ENCODE measurements at places on chromosomes 4 and X.
A peak's percentile ranks its signal among the peaks of the same experiment; 100 is the strongest.

DNA sequence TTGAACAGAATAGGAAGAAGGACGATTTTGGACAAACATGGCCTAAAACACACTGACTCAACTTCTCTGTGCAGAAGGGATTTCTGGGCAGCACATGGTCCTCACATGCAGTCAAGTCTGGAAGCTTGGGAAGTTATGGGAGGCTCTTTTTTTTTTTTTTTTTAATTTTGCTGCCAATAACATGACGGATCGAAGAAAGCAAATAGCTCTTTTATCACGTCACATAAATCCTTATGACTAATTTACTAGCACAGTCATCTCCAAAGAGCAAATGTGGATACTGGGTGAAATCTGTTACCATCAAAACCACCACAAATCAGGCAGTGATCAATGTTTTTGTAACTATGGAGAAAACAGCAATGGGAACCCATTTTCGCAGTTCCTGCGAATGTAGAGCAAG lies 193.3 kb upstream of the FAM9B start:
- DNase-seq: no peak

- no peak for DNase-seq
These were observed 152.2 kb upstream of the PPARGC1A start for GRCh38 chr4:24042094-24042493.

GRCh38 chrX:107738272-107738671 lies 37.3 kb downstream of the TSC22D3 start:
- DNase-seq: peak; percentile 71

GRCh38 chr4:17236686-17237085 lies 275.2 kb downstream of the QDPR start:
- no peak for DNase-seq

GRCh38 chr4:98802770-98803198 lies 126.1 kb downstream of the EIF4E start:
- DNase-seq: no peak

GRCh38 chr4:7785017-7785416 lies 154.6 kb downstream of the AFAP1 start:
- no peak for DNase-seq

DNA sequence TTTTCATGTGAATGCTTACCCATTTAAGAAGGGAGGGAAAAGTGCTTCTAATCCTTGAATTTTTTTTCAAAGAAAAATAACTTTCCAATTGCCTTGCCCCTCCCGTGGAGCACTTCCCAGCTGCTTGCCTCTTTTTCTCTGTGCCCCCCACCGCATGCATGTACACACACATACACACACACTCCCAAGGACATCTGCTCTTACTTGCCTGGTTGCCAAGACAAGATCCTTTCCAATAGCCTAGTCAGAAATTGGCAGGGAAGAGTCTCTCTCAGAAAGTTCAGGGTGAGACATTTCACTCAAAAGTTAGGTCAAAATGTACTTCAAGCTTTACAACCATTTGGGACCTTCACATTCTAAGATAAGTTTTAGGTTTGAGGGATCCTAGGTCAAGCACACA lies 10.9 kb downstream of the HHIP start:
- DNase-seq: no peak

DNA sequence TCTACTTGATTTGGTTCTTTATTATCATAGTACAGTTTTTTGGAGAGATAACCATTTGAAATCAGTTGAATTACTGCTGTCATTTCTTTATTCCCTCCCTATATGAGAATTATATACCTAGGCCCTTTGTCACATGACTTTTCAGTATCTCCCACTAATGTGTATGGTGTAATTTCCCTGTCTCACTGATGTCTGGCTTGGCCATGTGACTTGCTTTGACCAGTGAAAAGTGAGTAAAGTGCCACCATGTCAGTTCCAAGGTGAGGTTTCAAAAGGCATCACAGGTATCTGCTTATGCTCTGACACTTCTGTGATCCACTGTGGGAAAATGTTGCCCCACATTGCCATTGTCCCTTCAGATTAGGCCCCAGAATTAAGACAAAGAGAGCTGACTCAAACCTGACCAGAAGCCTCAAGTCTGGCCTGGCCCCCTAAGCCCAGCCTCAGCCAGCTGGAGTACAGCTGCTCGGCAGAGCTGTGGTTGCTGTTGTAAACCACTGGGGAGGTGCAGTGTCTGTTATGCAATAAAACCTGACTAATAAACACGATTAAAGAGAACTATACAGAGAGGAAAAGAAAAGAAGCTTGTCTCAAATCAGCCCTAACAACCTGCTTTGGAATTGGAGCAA lies 27.5 kb downstream of the SETD7 start:
- DNase-seq: no peak

DNA sequence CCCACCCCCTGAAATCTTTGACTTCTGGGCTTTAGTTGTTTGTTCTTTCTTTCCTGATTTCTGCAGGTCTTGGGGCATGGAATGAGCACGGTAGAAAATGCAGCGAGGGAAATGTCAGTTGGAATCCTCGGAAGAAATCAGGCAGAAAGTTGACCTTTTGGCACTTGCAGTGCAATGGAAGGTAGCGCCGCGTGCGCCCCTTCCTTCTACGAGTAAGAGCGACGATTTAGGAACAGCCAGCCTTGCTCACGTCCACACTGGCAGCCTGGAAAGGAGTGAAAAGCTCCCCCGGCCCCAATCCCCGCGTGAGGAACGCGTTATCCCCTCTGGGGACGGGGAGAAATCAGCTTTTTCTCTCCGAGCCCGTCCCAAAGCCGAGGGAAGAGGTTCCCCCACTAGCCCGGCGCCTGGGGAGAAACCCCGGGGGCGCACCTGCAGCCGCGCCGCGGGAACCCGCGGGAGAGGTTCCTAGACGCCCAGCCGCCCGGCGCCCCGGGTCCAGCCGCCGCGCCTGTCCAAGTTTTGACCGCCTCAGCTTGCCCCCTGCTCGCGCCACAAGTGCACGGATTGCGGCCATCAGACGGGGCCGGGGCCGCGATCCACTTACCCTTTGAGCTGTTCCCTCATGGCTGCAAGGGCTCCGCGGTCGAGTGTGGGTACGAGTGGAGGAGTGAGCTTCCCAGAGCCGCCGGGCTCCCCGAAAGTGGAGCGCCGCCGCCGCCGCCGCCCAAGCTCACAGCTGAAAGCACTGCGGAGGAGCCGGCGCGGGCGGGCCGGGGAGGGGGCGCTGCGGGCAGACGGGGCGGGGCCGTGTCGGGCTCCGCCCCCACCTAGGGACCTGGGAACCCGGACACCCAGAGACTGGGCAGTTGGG lies 194.6 kb upstream of the FTHL17 start:
- no peak for DNase-seq

DNA sequence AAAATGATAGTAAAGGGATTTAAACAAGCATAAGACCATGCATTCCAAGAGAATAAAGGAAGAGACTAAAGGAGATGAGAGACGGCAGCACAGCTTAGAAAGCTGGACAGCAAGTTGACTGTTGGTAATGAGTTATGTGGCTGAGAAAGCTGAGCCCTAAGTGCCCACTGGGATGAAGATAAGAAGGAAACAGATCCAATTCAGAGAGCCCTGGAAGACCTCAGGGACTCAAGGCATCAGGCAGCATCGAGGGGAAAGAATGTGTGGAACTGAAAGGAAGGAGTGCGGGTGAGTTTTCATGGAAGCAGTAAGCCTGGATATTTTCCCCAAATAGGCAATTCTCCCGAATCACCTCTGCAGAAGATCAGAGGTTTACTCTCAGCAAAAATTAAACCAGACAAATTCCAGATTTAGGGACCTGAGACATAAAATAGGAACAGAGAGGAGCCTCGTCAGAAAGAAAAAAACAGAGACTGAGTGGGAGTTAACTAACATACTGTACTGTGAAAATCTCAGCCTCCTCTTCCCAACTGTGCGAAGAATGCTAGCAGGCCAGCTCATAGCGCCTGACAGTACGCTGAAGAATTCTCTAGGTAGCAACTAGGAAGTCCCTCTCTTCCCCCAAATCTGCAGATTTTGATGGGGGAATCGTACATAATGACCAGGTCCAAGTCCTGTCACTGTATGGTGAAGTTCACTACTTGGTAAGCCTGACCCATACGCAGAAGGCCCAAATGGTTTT lies 187.7 kb upstream of the TAPT1 start:
- DNase-seq: no peak

DNA sequence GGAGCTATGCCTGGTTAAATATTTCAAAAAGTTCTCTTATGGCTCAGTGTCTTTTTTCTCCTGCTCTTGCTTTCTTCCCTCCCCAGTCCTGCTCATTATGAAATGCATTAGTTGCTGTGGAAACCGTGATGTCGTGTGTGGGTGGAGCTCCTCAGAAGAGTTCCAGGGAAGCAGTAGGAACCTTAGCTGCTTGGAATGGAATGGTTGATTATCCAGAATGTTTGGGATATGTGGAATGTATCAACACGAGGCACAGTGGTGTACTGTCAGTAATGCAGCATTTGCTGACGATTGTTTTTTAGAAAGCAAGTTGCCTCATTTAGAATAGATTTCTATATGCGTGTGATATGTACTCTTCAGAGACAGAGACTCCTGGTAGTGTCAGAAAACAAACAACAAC lies 333.2 kb downstream of the ARHGAP10 start:
- DNase-seq: no peak

DNA sequence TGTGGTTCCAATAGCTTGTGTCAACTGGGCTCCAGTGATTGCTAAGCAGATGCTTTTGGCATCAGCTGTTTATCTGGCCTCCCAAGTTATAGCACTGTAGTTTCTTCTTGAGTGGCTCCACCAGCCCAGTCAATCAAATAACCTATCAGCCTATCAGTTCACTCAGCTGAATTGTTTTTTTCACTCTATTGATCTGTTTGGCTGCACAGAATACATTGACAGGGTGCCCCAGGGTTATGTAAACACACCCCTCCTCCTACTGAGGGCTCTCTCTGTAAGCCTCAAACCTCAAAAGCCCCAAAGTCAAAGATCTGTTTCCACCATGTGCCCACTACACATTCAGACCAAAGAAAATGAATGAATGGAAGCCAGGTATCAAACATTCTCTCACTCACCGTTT lies 214.0 kb downstream of the HS6ST2 start:
- no peak for DNase-seq

- no peak for DNase-seq
These were observed 27.2 kb upstream of the SLC34A2 start for GRCh38 chr4:25628451-25628850.

DNA sequence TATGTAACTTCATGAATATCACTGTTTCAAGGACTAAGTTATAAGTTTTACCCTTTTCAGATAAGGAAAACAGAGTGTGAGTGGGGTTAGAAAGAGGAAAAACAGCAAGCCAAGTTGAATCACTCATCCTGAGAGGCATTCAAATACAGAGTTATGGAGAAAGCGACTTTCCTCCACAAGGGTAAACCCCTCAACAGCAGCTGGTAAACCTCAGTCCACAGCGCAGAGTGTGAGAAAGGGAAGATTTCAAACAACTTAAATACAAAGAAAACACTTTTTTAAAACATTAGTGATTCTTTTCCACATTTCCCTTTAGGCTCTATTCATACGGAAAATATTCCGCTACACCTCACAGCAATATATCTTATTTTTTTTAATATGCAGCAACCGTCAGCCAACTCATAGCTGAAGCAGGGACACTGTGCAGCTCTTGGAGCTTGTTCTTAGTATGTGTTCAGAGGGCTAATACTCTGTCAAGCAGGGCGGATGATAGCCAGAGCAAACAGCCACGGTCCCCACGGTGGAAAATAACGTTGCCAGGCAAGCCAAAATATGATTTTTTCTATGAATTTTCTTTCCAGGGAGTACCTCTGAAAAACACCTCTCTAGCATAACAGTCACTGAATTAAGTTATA lies 488.9 kb upstream of the FAT1 start:
- DNase-seq: no peak

- no peak for DNase-seq
These were observed 13.8 kb downstream of the BCOR start for GRCh38 chrX:40083979-40084359.

GRCh38 chr4:89469930-89470375 lies 162.4 kb upstream of the GPRIN3 start:
- no peak for DNase-seq

- no peak for DNase-seq
These were observed 123.6 kb upstream of the INTU start for GRCh38 chr4:127509155-127509554.

DNA sequence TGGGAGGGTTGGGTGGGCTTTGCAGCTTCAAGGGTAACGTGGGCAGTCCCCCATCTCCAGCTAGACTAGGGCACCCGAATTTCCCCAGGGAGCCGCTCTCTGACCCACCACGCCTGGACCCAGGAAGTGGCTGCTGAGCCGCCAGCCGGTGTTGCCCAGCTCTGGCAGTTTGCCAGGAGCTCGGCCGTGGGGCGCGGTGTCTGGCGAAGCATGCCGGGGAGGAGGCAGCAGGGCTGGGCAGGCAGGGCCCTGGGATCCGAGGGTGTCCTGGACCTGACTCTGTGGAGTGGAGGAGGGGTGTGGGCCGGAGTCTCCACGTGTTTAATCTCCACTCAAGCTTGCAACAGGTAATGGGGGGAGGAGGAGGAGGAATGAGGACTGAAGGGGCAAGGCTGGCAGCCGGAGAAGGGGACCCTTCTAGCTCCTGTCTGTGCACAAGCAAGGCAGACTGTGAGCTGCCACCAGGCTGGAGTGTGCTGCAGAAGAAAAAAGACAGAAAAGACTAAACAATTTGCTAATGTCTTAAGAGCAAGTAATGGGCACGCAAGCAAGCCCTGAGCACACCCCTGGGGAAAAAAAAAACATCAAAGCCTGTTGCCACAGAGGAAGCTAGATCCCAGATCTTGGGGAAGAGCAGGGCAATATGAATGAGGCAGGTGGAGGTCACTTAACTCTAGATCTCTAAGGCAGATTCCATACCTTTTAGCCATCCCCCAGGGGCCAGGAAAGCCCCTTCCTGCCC lies 2.4 kb downstream of the LONRF3 start:
- DNase-seq: no peak

GRCh38 chrX:149493567-149494562 lies 11.2 kb downstream of the IDS start:
- DNase-seq: no peak

GRCh38 chr4:168636506-168637196 lies 139.8 kb downstream of the PALLD start:
- DNase-seq: no peak

DNA sequence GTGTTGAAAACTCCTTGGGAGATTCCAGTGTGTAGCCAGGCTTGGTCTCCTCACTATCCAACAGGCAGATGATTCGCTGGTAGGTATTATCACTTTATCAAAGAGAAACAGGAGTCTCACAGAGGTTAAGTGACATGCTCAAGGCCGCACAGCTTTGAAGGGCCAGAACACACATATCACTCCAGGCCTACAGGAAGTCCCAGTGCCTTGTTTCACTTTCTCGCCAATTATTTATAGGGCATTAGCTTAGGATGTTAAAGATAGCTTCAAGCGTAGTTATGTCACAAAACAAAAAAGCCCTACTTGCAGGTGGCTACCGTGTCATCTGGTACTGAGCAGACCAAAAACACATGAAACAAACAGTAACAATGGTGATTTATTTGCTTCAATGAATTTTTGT lies 13.2 kb downstream of the ATP8A1 start:
- DNase-seq: no peak

DNA sequence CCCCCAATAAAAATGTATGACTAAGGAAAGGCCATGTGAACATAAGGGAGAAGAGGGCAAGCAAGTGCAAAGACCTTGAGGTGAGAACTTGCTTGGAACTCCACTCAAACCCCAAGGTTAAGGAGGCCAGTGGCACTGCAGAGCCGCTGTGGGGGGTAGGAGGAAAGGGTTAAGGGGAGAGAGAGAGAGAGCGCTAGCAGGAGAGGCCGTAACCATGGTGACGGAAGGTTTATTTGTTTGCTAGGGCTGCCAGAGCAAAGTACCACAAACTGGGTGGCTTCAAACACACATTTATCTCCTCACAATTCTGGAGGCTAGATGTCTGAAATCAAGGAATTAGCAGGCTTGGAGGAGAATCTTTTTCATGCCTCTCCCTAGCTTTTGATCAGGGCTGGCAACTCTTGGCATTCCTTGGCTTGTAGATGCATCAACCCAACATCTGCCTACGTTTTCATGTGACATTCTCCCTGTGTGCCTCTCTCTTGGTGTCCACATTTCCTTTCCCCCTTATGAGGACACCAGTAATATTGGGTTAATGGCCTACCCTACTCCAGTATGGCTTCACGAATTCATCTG lies 35.2 kb downstream of the SMIM20 start:
- DNase-seq: no peak

Data from cerebellar nuclear complex (tissue), 1 donor.